Activated T-helper 1 cell treated with Interleukin-2 at 50 U/mL for 16 hours (primary cell): ENCODE measurements at places on chromosomes 2 and 18.

DNA sequence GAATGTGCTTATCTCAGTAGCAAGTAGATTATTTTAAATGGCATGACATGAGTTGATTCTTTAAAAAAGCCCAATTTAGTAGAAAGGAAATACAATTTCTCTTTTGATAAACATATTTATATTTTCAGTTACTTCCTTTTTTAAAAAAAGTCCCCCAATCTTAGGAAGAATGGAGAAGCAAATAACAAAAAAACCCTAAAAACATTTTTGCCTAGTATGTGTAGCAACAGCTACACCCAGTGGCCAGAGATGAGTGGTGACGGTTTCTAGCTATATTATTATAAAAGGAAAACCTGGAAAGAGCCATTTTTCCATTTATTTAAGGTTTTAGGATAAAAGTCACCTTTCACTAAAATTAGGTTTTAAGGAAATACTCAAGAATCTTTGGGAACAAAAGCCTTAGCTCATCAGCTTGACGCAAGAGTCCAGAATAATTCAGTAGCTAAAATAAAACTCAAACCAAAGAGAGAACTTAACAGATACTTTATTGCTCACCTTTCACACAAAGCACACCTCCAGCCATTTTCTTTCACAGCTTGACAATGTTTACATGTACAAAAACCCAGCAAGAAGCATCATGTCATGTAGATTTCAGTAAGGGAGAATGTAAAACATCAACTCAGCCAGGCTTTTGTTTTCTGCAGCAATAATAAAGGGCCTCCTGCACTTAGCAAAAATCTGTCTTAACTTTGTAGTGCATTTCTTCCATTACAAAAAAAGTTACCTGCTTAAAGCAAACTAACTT is 15.7 kb downstream of the FAM98A start:
- no peak for DNase-seq

- DNase-seq, result no peak
These were observed 56.0 kb downstream of the DCDC2C start for GRCh38 chr2:3759331-3759730.

GRCh38 chr18:8411492-8411891 is 197.7 kb upstream of the RAB12 start:
- no peak for DNase-seq

DNA sequence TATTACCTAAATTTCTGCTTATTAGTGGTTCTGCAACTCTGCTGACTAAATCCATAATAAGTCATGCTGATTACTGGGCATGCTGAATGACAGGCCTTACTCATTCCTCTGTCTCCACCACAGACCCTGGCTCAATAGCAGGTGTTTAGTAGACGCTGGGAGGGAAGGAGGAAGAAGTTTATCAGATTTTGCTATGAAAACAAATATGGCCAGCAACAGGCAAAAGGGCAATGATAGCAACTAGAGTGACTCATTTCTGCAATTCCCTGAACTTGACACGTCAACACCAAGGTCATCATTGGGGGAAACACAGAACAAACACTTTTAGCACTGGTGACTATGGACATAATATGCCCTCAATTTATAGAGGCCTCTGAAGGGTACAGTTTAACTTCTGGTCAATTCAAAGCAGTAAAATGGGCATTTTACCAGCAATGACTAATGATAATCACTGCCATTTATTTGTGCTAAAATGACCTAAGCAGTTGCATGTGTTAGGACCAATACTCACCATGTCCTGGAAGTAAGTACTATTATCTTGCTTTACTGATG is 35.2 kb downstream of the TMEM163 start:
- DNase-seq, result no peak

GRCh38 chr18:51051105-51051712 is 21.2 kb downstream of the SMAD4 start:
- no peak for DNase-seq

GRCh38 chr18:74589021-74589420 is 8.6 kb upstream of the ZNF407 start:
- DNase-seq, result no peak

DNA sequence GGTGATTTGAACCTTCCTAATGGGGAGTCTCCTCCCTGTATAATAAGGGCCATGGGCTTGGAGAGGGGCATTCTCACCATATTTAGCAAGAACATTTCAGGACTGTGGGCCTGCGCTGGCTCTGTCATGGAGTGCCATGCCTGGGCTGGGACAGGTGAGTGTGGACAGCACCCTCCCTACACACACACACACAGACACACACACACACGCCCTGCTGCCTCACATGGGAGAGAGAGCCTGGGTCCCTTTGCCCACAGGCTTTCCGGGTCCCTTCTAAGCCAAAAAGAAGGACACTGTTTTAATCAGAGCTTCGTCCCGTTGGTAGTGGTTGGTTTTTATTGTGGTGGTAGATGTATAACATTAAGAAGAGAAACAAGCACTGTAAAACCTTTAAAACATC is 31.4 kb upstream of the TMEM87B start:
- DNase-seq, result no peak

GRCh38 chr2:174180165-174180724 is 68.1 kb downstream of the OLA1 start:
- DNase-seq, result no peak

DNA sequence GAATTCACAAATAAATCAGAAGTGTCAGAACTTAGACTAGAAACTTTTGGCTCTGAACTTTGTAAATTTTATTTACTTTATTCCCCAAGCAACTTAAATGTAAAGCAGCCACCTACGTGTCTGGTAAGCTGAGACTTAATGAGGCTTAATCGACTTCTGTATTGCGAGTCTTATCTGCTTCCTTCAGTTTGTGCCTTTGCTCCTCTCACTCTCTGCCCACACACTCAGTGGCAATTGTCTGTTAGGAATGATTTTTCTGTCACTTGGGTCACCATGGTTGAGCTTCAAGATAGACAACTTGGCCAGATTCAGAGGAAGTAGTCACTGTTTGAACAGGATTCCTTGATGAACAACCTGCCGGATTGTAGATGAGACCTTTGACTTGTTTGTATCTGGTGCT is 691.4 kb upstream of the FSHR start:
- no peak for DNase-seq
